ENCODE measurements at places on chromosomes 6 and 20.

DNA sequence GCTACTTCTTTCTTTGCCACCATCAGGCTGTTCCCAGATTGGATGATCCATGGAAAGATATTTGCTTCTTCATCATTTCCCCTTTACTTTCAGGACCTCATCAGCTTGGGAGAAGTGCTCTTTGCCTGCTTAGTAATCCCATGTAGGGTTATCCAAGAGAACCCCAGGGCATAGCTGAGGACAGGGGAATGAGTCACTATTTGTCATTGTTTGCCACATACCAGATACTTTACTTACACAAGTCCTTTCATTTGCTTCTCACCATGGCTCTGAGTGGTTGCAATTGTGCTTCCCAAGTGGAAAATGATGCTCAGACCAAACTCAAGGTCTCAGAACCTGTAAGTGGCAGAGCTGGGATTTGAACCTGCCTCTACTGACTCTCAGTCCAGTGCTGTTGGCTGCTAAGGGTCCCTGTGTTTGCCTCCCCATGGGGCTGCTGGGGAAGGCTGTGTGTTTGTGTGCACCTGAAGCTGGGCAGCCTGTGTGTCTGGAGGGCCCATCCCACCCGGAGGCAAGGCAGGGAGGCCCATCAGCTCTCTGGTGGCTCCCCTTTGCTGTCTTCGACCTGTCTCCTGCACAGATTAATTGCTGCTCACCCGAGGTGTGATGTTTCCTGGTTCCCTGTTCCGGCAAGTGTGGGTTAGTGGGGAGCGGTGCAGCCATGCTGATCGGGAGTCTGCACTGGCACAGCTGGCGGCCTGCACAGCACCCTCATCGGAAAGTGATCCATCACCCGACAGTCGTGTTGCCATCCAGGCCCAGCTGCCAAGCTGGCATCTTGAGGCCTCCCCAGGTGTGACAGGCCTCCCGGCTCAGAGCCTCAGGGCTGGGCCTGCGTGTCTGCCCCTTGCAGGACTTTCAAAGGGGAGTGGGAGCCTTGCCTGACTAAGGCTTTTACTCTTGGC lies 228.8 kb downstream of the DHX35 start:
- no peak for DNase-seq

- DNase-seq: no peak
Measured at GRCh38 chr6:54865091-54865631, 18.6 kb downstream of the FAM83B start.

DNA sequence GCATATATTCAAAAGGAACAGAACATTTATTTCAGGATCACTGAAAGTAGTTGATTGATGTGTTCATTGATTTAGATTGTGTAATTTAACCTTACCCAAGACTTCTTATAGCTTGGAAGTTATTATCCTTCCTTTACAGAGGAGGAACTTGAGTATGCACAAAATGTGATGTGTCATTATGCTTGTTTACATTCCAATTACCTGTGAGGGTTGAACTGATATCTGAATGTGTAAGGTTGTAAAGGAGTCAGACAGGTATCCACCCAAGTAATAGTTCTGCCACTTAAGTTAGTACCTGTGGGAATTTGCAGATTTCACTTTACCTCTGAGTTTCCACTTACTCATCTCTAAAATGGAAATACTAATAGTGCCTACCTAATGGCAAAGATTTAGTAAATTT lies 668.2 kb downstream of the DOK5 start:
- DNase-seq: no peak

GRCh38 chr6:123380257-123380656 lies 256.5 kb downstream of the TRDN start:
- no peak for DNase-seq

- no peak for DNase-seq
Measured at GRCh38 chr6:63121166-63121565, 90.1 kb upstream of the FKBP1C start.

DNA sequence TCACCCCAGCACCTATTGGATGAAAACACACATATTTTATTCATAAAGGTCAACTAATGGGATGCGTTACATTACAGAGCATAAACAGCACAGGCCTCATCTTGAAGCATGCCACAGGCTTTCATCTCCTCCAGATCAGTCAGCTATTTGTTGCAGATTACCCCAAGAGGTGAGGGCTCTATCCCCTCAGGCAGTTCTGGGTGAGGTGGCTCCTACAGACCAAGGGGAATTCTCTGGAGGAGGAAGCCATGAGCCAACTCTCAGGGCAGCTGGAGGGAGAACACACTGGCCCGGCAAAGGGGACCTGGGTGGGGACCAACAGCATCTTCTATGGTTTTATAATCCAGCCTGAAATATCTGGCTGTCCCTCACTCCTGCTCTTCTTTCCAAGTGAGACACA lies 126.4 kb upstream of the BTBD3 start:
- no peak for DNase-seq

DNA sequence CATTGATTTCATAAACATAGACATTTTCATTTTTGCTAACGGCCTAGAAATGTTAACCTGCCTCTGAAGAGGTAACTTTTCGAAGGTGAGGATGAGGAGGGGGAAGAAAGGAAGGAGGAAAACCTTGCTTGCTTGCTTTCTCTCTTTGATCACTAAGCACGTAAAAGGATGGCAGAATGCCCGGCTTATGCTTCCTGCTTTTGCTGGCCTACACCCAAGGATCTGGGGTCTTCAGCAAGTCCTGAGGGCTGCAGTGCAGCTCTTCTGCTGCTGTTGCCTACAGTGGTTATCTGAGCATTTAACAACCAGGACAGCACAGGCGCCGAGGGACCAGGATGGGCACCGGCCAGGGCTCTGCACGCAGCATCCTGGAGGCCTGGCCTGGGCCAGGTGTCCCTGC lies 150.8 kb upstream of the TAB2 start:
- DNase-seq: no peak

GRCh38 chr6:96576221-96576620 lies 13.3 kb downstream of the FHL5 start:
- no peak for DNase-seq

- DNase-seq: no peak
Measured at GRCh38 chr20:11582060-11582459, 335.6 kb upstream of the BTBD3 start.

DNA sequence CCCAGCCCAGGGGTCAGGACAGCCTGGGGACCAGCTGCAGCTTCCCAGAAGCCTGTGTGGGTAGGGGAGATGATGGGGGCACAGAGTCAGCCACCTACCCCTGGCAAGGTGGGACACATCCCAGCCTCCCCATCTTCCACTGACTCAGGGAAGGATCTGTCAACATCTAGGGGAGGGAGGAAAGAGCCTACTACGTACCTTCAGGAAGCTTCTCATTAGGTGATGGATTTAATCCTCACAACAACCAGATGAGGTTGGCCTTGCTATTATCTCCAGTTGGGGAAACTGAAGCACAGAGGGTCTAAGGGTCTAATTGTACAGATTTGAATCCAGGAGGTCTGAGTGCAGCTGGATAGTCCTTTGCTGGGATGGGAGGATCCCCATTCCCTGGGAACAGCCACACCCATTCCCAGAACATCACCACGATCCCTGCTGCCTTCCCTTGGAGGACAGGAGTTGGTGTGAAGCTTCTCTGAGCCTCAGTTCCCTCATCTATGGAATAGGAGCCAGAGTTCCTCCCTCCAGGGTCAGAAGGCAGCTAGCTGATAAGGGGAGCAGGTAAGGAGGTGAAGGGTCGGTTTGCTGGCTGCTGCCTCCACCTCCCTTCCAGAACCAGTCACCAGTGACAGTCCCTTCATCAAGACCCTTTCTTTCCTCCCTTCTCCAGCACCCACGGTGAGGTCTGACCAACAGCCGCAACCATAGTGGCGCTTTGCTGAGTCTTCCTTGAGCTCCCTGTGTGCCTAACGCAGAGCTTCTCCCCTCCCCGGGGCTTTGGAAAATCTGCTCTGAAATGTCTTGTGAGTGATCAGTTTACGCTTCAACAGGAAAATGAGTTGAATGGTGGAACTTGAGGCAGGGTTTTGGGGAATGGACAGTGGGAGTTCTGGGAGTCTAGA lies 56.8 kb downstream of the CEBPB start:
- DNase-seq: no peak

- no peak for DNase-seq
Measured at GRCh38 chr6:37372116-37372515, 18.3 kb downstream of the RNF8 start.

DNA sequence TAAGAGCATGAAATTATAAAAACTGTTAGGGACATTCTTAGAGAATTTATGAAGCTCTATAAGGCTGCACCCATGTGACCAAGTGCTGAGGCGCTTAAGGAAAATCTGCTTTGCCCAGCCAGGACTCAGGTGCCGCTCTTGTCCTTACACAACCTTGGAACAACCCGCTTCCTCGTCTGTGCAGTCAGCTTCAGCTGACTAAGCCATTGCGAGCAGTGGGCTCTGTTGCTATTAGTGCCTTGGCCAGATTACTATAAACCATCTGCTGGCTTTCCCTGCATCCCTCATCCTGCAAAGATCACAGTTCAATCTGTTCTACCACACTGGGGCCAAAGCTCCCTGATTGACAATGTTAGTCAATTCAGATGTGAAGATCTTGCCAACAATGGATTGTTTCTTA lies 89.1 kb upstream of the E2F3 start:
- no peak for DNase-seq

GRCh38 chr6:109515781-109516409 lies 32.9 kb upstream of the ZBTB24 start:
- DNase-seq: peak; percentile 11

DNA sequence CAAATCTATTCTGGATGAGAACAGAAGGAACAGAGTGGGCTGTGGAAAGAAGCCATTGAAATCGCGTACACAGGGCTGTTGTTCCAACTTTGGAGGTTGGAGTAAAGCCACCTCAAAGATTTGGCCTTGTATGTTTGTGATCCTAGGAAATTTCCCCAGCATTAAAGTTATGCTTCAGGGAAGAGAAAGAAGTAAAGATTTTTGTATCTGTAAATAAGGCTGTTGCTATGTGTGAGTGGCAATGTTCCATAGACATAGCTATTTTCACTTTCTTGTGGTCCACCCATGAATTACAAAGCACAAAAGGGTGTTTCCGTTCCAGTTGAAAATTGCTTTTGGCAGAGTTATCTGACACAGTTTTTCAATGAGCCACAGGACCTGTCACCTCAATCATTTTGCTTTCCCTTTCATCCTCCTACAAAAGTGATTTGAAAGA lies 321.3 kb downstream of the TFAP2B start:
- no peak for DNase-seq

DNA sequence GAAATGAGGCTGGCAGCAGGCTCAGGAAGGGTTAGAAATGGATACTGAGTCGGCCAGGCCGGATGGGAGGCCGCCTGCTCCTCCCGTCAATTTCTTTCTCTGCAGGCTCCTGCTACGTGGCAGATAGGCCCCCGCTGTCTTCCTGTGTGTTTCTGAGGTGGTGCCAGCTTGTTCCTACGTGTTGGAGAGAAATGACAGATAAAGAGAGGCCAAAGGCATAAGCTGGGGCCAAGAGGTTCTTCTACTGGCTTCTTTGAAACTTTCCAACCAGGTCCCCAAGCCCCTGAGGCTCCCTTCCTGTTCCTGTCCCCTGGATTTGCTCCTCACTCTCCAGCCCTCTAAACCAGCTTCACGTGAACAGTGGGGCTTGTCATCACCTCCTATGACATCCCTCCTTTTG lies 76.8 kb downstream of the TCP11 start:
- no peak for DNase-seq

- DNase-seq: no peak
Measured at GRCh38 chr6:63447134-63447533, 125.1 kb upstream of the LOC128125822 start.

DNA sequence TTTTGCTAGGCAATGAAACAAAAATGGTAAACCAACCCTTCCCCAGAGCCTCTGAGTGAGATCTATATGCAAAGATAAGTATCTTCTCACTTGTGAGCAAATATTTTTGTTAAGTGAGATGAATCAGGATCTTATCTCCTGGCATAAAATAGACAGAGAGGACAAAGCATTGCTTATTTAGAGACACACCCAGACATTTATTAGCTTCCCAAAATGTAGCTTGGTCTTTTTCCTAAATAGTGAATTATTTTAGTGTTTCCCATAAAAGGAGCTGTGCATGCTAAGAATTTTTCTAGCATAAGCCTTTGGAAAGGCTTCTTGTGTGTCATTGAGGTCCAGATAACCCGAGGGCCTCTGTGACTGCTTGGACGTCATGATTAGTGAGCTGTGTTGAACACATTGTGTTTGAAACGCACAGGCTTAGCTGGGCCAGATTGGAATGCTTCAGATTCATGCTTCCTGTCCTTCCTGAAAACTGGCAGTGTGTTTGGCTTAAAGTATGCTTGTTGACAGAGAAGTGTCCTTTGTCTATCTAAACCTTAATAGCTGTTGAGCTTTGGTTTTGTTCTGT lies 16.5 kb downstream of the MTHFD1L start:
- DNase-seq: no peak
